Stimulated activated CD8-positive, alpha-beta memory T cell treated with anti-CD3 and anti-CD28 coated beads, Interleukin-4, amount 100 ng/mL, for 4 hours (primary cell): ENCODE measurements at places on chromosomes 4 and X.

- DNase-seq, result no peak
Observed at GRCh38 chr4:189613207-189613606, 327.5 kb upstream of the FRG1 start.

GRCh38 chr4:25442863-25443307, 65.8 kb downstream of the ANAPC4 start:
- DNase-seq, result no peak

- DNase-seq, result no peak
Observed at GRCh38 chr4:142079959-142080358, 443.6 kb downstream of the IL15 start.

DNA sequence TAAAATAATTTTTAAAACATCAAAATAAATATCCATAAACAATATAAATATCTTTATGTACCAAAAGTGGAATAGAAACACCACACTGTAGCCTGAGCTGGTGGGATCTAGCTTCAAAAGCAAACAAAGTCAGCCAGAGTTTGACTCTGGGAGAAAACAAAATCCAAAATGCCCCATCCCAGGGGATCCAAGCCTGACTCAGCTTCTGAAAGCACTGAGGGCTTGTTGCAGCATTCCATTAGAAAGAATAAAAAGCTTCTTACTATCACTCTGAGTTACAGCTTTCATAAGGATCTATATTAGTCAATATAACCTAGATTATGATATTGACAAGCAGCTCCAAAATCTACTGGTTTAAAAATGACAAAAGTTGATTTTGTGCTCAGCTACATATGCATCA, 149.7 kb upstream of the ANKRD50 start:
- no peak for DNase-seq

GRCh38 chrX:138298268-138298667, 413.2 kb downstream of the FGF13 start:
- no peak for DNase-seq

DNA sequence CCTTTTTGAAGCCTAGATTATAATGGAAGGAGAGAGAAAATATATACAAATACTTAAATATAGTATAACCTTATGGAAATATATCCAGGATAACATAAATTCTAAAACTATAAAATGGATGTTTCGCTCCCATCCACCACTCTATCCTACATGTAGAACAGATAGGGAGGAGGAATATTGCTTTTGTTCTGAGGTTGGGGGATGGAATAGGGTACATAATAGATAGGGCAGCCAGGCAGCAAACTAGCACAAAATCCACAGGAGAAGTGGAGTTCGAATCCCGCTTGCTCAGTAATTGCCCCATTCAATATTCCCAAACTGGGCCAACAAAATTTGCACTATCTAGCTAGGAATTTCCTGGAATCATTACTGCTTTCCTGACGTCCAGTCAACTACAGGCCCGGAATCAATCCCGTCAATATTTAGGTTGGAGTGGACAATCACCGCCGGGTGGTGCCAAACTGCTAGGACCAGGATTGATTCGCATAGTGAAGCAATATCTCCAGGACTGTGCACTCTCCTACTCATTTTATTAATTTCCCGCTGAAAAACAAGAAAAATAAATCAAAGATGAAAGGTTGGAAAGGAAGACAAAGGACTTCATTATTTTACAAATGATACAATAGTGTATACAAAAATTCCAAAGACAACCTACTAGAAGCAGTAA, 40.4 kb upstream of the PAPSS1 start:
- no peak for DNase-seq

- DNase-seq, result no peak
Observed at GRCh38 chrX:112457788-112458187, 221.9 kb downstream of the LHFPL1 start.
